ENCODE measurements at places on chromosomes 5 and 9. TPM values are rescaled to one million over a fixed set of nuclear protein-coding genes. Genes with fewer than 3 reads are reported as not detected.

GRCh38 chr9:26727471-26727870 is 165.1 kb downstream of the CAAP1 start:
- no peak for DNase-seq

- peak; percentile 61 for DNase-seq
These were observed 195.8 kb downstream of the ERCC6L2 start for GRCh38 chr9:96071076-96071814.

DNA sequence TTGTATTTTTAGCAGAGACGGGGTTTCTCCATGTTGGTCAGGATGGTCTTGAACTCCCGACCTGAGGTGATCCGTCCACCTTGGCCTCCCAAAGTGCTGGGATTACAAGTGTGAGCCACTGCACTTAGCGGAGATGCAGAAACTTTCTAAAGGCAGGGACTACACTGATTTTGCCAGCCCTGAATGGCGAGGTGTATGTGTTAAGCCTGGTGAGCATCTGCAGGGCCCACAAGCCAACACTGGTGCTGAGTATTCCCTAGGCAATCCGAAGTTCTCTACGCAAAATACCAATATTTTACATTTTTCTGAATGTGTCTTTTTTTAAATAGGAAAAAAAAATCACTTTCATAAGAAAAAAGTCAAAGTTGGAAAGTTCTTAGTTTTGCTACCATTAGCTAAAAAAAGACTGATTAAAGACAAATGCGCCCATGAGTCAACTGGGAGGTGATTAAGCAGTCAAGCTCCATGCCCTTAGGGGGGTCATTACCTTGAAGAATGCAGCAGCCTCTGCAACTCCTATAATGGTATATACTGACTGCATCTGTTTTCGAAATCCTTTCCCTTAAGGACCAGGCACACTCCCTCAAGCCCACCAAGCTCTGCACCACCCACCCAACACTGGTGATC is 502.8 kb downstream of the BNC2 start:
- no peak for DNase-seq

DNA sequence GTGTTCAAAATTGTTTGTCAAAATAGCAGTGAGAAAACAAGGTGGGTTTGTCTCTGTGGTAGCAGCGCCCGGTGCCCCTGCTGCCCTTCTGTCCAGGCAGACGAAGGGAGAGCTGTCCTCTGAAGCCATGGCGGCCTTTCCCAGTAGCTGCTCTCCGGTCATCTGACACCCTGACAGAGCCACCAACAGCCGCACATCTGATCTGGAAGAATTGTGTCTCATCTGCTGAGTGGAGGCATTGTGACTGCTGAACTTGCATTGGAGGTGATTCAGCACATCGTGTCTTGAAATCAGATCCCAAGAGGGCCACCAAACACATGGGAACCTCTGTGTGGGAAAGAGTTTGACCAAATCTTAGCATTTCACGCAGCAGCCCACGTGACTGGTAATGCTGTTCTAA is 337.6 kb upstream of the IRX1 start:
- no peak for DNase-seq

- no peak for DNase-seq
These were observed at the start of gene RNF38 for GRCh38 chr9:36399980-36400331. Gene RNF38 (minus strand): TSS chr9:36400269. CDS start chr9:36400108, 161 bp downstream.

DNA sequence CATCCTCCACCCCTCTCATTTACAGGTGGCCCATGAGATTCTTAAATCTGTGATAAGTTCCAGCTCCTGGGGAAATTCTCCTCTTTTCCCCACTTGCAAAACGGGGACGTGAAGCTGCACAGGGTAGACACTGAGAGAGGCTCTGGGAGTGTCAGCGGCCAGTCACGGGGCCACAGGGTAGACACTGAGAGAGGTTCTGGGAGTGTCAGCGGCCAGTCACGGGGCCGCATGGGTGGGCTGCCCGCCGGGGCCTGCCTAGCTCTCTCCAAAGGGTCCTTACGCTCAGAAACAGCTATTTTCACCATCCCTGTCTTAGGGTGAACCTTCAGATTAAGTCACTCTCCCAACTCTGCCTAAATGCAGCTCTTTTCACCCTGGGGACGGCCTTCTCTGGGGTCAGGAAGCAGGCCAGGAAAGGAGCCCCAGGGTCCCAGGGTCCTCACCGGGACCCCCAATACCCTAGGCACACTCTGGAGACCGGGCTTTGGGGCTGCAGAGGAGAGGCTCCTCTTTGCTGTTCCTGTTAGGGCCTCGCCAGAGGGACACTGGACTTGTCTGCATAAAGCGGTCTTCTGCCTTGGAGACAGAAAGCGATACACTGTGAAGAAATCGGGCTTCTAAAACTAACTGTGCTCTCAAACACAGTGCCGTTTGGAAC is 1.5 kb downstream of the FAM78A start:
- DNase-seq: no peak

DNA sequence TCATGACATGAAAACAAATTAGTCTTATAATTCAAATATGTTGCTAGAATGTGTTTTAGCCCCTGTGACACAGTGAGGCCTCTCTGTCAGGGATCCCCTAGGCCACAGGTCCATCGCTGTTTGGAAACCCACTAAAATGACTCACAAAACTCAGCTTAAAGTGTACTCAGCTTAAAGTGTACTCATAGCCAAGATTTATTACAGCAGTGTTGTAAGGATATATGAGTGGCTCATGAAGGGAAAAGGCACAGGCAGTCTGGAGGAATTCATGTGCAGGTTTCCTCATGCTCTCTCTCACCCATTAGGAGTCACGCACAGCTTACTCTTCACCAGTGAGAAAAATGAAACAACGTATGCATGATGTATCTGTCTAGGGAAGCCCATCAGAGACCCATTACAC is 24.4 kb upstream of the TGFBI start:
- DNase-seq: no peak

GRCh38 chr9:116555119-116555518 is 132.0 kb upstream of the TRIM32 start:
- no peak for DNase-seq

- no peak for DNase-seq
These were observed 18.3 kb upstream of the NEK6 start for GRCh38 chr9:124239249-124240073.

- no peak for DNase-seq
These were observed 7.2 kb downstream of the CYFIP2 start for GRCh38 chr5:157273131-157273556.

- no peak for DNase-seq
These were observed 206.4 kb downstream of the NXNL2 start for GRCh38 chr9:88741335-88741734.

- no peak for DNase-seq
These were observed 109.6 kb upstream of the RPS23 start for GRCh38 chr5:82387819-82388166.

- no peak for DNase-seq
These were observed 38.5 kb upstream of the GZMA start for GRCh38 chr5:55063899-55064298.

- no peak for DNase-seq
These were observed 9.2 kb upstream of the OTULINL start for GRCh38 chr5:14572385-14572784.

DNA sequence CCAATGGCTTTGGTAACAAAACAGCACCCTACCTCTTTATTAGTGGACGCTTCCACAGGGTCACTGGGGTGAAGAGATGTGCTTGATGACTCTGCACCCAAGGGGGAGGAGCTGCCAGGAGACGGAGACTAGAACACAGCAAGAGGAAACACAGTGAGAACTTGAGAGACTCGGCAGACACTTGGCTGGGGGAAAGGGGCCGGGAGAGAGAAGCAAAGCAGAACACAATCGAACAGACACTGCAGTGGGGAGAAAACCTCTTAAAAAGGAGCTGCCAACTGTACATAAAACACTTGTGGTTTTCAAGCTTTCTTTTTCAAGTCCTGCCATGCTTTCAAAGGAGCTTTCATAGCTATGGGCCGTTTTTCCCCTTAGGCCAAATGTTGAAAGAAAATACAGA is 151.0 kb downstream of the ENTREP1 start:
- DNase-seq: no peak

DNA sequence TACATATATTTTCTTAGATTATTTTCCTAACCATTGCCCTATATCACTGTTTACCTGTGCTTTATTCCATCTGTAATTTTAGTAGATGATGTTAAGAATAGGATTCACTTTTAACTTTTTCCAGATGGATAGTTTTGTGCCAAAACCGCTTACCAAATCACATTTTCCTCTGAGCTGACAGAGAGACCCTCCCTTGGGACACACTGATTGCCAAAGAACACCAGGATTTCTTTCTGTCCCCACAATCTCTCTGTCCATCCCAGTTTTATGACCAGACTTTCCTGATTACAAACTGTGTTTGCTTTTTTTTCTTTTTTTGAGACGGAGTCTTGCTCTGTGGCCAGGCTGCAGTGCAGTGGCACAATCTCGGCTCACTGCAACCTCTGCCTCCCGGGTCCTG is 81.3 kb upstream of the SPATA31C2 start:
- no peak for DNase-seq

GRCh38 chr5:109478830-109479229 is 69.1 kb upstream of the PJA2 start:
- no peak for DNase-seq

The SHROOM1 gene
- 5.1 TPM for total RNA-seq

The IRX4 gene
- 0.20 TPM for total RNA-seq

The PRDM12 gene
- total RNA-seq: 0.98 TPM

The PDZD2 gene
- total RNA-seq: 23.3 TPM

The DIRAS2 gene
- total RNA-seq: 0.27 TPM
